Spinal cord (tissue), 10 donors: ENCODE measurements at places on chromosomes 3 and 15. TPM values are rescaled to one million over a fixed set of nuclear protein-coding genes. Genes with fewer than 3 reads are reported as not detected.
A peak's percentile ranks its signal among the peaks of the same experiment; 100 is the strongest.

TTLL13 gene
- total RNA-seq = 0.30 TPM

FHIT gene
- total RNA-seq = 6.9 TPM

IGF2BP2 gene
- 59.3 TPM for total RNA-seq

RASGRF1 gene
- total RNA-seq = 22.0 TPM

COL6A6 gene
- total RNA-seq = 6.2 TPM

ITIH3 gene
- 2.0 TPM for total RNA-seq

CXCR6 gene
- 0.30 TPM for total RNA-seq

- DNase-seq = no peak
- no peaks in the 10 kb centered on the region for H3K27me3 ChIP-seq
- H3K4me3 ChIP-seq = no peak overlapping the region
- no peaks in the 10 kb centered on the region for H3K36me3 ChIP-seq
- H3K4me1 ChIP-seq = peaks cover 15% of the 10 kb centered on the region
Measured at GRCh38 chr3:72549761-72550581, 298.3 kb downstream of the SHQ1 start.

DNA sequence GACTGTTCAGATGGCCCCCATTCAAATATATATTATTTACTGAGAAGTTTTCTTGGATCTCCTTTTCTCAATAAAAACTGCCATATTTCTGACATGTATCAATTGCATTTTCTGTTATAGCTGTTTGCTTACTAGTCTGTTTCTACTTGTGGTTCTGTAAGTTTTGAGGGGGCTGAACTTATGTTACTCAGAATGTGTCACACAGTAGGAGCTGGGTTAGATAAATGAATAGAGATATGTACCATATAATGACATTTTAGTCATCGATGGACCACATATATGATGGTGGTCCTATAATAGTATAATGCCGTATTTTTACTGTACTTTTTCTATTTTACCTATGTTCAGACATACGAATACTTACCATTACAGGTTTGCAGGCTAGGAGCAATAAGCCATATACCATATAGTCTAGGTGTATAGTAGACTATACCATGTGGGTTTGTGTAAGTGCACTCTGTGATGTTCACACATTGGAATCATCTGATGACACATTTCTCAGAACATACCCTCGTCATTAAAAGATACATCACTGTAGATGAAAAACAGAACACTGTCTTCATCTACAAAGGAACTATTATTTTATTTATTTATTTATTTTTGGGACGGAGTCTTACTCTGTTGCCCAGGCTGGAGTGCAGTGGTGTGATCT, 22.3 kb downstream of the PPP4R2 start:
- H3K36me3 ChIP-seq = no peaks in the 10 kb centered on the region
- no peak overlapping the region for H3K4me3 ChIP-seq
- no peak overlapping the region for H3K27ac ChIP-seq
- H3K4me1 ChIP-seq = no peaks in the 10 kb centered on the region

- peak overlapping the region; percentile 61 for H3K27ac ChIP-seq
- no peaks in the 10 kb centered on the region for H3K27me3 ChIP-seq
- no peak overlapping the region for H3K4me3 ChIP-seq
- no peaks in the 10 kb centered on the region for H3K36me3 ChIP-seq
- H3K4me1 ChIP-seq = peaks cover 30% of the 10 kb centered on the region
- DNase-seq = peak; percentile 77
Measured at GRCh38 chr15:70323111-70323851, 225.6 kb upstream of the TLE3 start.

DNA sequence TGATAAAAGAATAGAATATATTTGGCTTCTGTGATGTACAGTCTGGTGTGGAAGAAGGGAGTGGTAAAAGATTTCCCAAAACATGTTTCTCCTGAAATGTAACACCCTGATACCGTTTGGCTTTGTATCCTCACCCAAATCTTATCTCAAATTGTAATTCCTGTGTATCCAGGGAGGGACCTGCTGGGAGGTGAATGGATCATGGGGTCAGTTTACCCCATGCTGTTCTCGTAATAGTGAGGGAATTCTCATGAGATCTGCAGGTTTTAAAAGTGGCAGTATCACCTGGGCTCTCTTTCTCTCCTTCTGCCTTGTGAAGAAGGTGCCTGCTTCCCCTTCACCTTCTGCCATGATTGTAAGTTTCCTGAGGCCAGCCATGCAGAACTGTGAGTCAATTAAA, 1070.8 kb downstream of the IGSF11 start:
- no peak overlapping the region for H3K27ac ChIP-seq
- H3K4me3 ChIP-seq = no peak overlapping the region
- H3K27me3 ChIP-seq = no peaks in the 10 kb centered on the region

GRCh38 chr3:44584646-44585501, at the start of gene ZNF660:
Gene ZNF660, plus strand, starts transcription at chr3:44584964. Its CDS starts 9,230 bp downstream, at chr3:44594194.
- peak within 1 kb of the TSS; percentile 94 for H3K4me3 ChIP-seq
- DNase-seq = peak; percentile 98
- H3K27ac ChIP-seq = peak within 1 kb of the TSS; percentile 93
- peaks cover 4% of the 10 kb centered on the region for H3K4me1 ChIP-seq
- H3K36me3 ChIP-seq = peaks cover 18% of the 10 kb centered on the region
- no peaks in the 10 kb centered on the region for H3K27me3 ChIP-seq

- no peak overlapping the region for H3K27ac ChIP-seq
- peaks cover 14% of the 10 kb centered on the region for H3K4me1 ChIP-seq
- no peak for DNase-seq
- H3K36me3 ChIP-seq = no peaks in the 10 kb centered on the region
- H3K4me3 ChIP-seq = peak overlapping the region; percentile 33
Measured at GRCh38 chr15:99485992-99486370, 79.8 kb upstream of the MEF2A start.

GRCh38 chr3:194935061-194935460, 249.4 kb downstream of the FAM43A start:
- no peak for DNase-seq
- no peaks in the 10 kb centered on the region for H3K36me3 ChIP-seq
- no peaks in the 10 kb centered on the region for H3K27me3 ChIP-seq
- H3K4me1 ChIP-seq = peaks cover 31% of the 10 kb centered on the region
- H3K4me3 ChIP-seq = no peak overlapping the region

DNA sequence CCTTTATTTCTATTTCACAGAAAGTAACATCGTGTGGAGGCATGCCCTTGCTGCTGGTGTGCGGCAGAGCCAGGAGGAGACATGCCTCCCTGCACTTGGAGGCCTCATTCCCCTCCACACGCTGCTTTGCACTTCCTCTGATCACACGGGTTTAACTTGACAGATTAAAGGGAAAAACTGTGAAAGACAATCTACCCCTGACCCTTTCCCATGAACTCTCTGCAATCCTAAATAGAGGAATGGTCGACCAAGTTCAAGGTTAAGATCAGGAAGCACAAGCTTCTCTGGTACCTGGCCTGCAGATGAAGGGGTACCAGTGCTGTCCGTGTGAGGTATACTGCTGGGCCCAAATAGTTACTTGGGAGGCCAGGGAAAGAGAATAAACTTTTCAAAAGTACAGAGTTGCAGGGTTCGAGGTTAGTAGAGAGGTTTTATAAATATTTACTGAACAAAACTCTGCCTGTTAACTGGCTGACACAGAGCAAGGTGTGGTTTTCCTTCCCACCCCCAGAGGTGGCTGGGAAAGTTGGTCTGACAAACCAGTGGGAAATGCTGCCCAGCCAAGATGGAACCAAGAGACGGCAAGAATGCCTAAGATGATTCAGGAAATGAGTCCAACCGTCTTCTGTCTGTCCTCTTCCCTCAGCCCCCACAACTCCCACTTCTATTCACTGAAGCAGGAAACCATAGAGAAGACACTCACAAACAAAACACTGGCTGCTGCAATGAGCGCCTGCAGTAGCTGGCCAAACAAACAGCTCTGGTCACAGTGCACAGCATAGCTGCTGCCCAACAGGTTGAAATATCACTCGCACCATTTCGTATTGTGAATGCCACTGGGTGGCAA, 79.6 kb downstream of the IGF2BP2 start:
- peaks cover 14% of the 10 kb centered on the region for H3K4me1 ChIP-seq
- H3K4me3 ChIP-seq = no peak overlapping the region
- DNase-seq = no peak
- no peaks in the 10 kb centered on the region for H3K36me3 ChIP-seq
- H3K27ac ChIP-seq = peak overlapping the region; percentile 29

- no peaks in the 10 kb centered on the region for H3K4me1 ChIP-seq
- DNase-seq = no peak
- H3K36me3 ChIP-seq = no peaks in the 10 kb centered on the region
- H3K27me3 ChIP-seq = no peaks in the 10 kb centered on the region
Measured at GRCh38 chr3:4758249-4758860, 220.9 kb upstream of the BHLHE40 start.

GRCh38 chr15:78651007-78651406, 10.0 kb upstream of the CHRNB4 start:
- no peaks in the 10 kb centered on the region for H3K4me1 ChIP-seq
- H3K27me3 ChIP-seq = no peaks in the 10 kb centered on the region
- no peaks in the 10 kb centered on the region for H3K36me3 ChIP-seq
- no peak overlapping the region for H3K27ac ChIP-seq
- H3K4me3 ChIP-seq = no peak overlapping the region

GRCh38 chr3:25663869-25664811, 567 bp downstream of the TOP2B start:
- H3K4me1 ChIP-seq = peaks cover 15% of the 10 kb centered on the region
- H3K36me3 ChIP-seq = no peaks in the 10 kb centered on the region
- no peaks in the 10 kb centered on the region for H3K27me3 ChIP-seq
- H3K4me3 ChIP-seq = peak overlapping the region; percentile 70

DNA sequence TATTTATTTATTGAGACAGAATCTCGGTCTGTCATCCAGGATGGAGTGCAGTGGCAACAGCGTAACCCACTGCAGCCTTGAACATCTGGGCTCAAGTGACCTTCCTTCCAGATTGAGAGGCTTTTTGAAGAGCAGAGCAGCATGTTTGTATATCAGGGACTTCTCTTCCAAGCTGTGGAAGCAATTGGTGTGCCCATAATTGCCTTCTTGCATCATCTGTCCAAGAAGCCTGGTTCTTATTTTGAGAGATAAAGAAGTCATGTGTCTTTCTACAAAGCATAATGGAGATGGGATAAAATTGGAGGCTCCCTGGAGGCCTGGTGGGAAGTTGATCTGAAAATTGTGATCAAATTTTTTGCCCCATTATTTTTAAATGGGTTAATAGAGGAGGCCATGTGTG, 183.8 kb upstream of the MCTP2 start:
- H3K36me3 ChIP-seq = no peaks in the 10 kb centered on the region
- no peak overlapping the region for H3K27ac ChIP-seq
- DNase-seq = no peak
- no peak overlapping the region for H3K4me3 ChIP-seq
- no peaks in the 10 kb centered on the region for H3K4me1 ChIP-seq

GRCh38 chr3:80087767-80088166, 320.0 kb upstream of the ROBO1 start:
- no peak overlapping the region for H3K27ac ChIP-seq
- DNase-seq = no peak
- H3K4me3 ChIP-seq = no peak overlapping the region
- no peaks in the 10 kb centered on the region for H3K27me3 ChIP-seq
- no peaks in the 10 kb centered on the region for H3K36me3 ChIP-seq
- H3K4me1 ChIP-seq = no peaks in the 10 kb centered on the region

DNA sequence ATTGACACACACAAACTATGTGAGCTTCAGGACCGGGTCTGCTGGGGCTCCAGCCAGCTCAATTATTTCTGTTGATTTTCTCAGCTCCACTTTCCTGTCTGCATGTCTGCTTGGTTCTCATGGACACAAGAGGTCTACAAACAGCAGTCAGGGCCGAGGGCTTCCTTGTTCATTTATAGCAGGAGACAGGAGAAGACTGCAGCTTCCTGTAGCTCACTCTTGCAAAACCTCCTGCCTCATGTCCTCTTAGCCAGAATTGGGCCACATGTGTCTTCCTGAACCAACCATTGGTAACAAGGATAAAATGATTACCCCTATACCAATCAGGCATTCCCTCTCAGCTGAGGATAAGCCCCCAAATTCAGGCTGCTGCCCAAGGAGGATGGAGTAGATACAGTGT, 182.8 kb downstream of the TLE3 start:
- H3K27ac ChIP-seq = no peak overlapping the region
- peaks cover 30% of the 10 kb centered on the region for H3K4me1 ChIP-seq
- H3K27me3 ChIP-seq = no peaks in the 10 kb centered on the region
- no peak for DNase-seq
- no peak overlapping the region for H3K4me3 ChIP-seq

DNA sequence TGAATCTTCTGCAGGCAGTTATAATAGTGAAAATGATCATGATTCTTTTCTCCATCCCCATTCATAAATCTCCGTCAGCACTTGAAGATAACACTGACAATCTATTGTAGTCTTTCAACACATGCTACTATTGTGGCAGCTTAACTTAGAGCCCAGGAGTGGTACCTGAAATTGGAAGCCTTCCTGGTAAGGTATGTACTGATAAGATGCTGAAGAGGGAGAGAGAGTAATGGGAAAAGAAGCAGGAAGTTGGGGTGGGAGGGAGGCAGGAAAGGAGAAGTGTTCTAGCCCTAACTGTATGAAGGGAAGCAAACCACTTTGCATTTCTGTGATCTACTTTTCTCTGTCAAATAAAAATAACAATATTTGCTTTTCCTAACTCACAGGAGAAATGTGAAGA, 197.4 kb upstream of the RORA start:
- H3K4me3 ChIP-seq = no peak overlapping the region
- DNase-seq = no peak
- no peaks in the 10 kb centered on the region for H3K27me3 ChIP-seq
- H3K4me1 ChIP-seq = no peaks in the 10 kb centered on the region

- no peaks in the 10 kb centered on the region for H3K4me1 ChIP-seq
- no peak for DNase-seq
- no peaks in the 10 kb centered on the region for H3K27me3 ChIP-seq
Measured at GRCh38 chr3:99862208-99862607, 44.5 kb downstream of the CMSS1 start.

GRCh38 chr3:171694888-171695287, 115.4 kb downstream of the PLD1 start:
- H3K4me1 ChIP-seq = no peaks in the 10 kb centered on the region
- DNase-seq = no peak
- no peak overlapping the region for H3K4me3 ChIP-seq
- H3K36me3 ChIP-seq = no peaks in the 10 kb centered on the region
- no peaks in the 10 kb centered on the region for H3K27me3 ChIP-seq
- no peak overlapping the region for H3K27ac ChIP-seq

- H3K27ac ChIP-seq = no peak overlapping the region
- no peak for DNase-seq
- H3K36me3 ChIP-seq = peaks cover 3% of the 10 kb centered on the region
- H3K4me3 ChIP-seq = no peak overlapping the region
- peaks cover 29% of the 10 kb centered on the region for H3K4me1 ChIP-seq
Measured at GRCh38 chr15:64891561-64891960, 20.1 kb upstream of the ANKDD1A start.

DNA sequence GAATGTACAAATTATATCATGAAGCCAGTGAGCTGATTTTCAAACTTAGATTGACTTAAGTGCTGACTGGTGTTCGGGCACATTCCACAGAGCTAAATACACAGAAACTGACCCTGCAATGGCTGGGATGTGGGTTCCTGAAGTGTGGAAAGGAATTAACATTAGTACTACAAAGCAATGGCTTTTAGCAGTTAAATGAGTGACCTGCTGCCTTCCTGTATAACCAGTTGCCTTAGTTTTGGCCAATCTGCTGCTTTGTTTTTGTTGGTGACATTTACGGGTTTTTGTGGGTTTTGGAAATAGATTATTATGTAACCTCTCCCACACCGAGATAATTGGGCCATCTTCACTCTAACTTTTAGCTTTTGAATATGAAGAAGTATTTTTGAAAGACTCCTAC, 2.4 kb upstream of the SKIC8 start:
- no peak for DNase-seq
- H3K4me3 ChIP-seq = no peak overlapping the region
- H3K4me1 ChIP-seq = peaks cover 16% of the 10 kb centered on the region
- H3K27me3 ChIP-seq = peaks cover 11% of the 10 kb centered on the region
- H3K36me3 ChIP-seq = no peaks in the 10 kb centered on the region
- H3K27ac ChIP-seq = no peak overlapping the region
